ENCODE measurements at places on chromosomes 13 and 19. TPM values are rescaled to one million over a fixed set of nuclear protein-coding genes. Genes with fewer than 3 reads are reported as not detected.

Gene TSHZ3
- total RNA-seq, result 5.8 TPM

Gene DYRK1B
- total RNA-seq, result 16.7 TPM

Gene STOML3
- total RNA-seq, result not detected

Gene KLK3
- not detected for total RNA-seq

Gene ZNF536
- total RNA-seq, result 0.09 TPM

Gene PCSK4
- 4.3 TPM for total RNA-seq

Gene AZU1
- total RNA-seq, result 0.75 TPM

Gene FUZ
- 20.1 TPM for total RNA-seq

Gene S1PR4
- total RNA-seq, result 22.3 TPM

Gene CGB5
- not detected for total RNA-seq

Gene GFY
- not detected for total RNA-seq

Gene DNAJC3
- total RNA-seq, result 67.9 TPM

DNA sequence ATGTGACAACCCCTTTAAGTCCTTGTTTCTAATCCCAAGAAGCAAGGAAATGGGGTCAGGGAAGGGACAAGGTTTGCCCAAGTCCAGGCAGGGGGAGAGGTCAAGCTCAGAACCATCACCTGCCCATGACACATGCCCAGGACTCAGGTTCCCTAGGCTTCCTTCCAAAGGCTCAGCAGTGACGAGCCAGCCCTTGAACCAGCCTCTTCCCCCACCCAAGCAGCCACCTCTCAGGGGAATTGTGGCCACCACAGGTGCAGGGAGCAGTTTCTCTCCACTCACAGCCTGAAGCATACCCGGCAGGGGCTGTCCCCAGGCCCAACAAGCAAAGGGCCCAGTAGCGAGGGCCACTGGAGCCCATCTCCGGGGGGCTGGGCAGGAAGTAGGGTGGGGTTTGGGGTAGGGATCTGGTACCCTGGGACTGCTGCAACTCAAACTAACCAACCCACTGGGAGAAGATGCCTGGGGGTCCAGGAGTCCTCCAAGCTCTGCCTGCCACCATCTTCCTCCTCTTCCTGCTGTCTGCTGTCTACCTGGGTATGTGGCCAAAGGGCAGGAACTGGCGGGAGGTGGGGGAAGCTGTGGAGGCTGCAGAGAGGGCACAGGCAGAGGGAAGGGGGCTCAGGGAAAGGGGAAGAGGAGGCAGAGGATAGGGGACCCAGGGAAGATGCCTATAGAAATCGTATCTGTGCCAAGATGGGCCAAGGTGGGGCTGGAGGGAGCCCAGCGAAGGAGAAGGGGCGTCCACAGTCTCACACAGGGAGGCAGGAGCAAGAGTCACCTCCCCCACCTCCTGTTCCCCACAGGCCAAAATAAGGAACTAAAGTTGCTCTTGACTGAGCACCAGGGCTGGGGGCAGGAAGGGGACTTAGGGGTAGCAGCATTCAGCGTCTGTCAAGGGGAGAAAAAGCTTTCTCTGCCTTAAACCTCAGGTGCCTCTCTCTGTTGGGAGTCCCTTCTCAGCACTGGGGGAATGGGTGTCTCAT lies at the start of gene CD79A:
Gene CD79A (plus strand): TSS at position 433 of the 986 bp plus-strand sequence. CDS start 26 bp downstream, at position 459.
- no peak for DNase-seq

DNA sequence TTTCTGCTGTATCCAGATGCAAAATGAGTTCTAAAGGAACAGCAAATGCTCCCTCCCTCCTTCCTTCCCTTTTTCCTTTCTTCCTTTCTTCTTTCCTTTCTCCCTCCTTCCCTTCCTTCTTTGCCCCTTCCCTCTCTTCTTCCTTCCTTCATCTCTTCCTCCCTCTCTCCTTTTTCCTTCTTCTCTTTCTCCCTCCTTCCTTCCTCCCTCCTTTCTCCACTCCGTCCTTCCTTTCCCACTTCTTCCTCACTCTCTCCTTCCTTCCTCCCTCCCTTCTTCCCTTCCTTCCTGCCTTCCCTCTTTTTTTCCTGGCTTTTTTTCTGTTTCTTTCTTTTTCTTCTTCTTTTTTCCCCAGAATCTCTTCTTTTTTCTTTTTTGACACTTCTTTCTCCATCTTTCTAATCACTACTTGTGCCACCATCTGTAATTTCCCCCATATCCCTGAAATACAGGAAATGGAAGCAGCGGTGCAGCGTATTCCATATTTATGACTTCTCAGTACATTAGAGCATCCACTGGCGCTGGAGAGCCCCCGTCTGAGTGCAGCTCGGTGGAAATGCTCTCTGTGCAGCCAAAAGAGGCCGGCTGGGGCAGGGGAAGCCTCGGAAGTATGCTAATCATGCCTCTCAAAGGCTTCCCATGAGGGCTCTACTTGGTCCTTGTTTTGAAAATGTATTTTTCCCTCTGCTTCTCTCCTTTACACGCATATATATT lies 275.6 kb downstream of the TSHZ3 start:
- DNase-seq, result no peak

DNA sequence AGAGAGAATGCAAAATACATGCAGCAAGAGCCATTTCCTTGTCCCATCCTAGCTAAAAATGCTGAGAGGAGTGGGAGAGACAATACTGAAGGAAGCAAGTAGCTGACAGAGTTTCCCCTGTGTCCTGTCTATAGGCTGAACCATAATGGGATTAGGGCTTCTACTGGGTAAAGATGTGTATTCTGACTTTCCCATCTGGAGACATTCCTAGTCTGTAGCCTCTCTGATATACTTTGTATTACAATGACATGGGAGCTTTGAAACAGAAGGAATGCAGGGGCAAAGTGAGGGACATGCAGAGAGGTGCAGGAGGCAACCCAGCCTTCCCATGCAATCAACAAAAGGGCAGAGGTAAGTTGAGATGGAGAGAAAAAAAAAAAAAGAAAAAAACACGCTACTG lies 10.5 kb upstream of the GPC6 start:
- no peak for DNase-seq

DNA sequence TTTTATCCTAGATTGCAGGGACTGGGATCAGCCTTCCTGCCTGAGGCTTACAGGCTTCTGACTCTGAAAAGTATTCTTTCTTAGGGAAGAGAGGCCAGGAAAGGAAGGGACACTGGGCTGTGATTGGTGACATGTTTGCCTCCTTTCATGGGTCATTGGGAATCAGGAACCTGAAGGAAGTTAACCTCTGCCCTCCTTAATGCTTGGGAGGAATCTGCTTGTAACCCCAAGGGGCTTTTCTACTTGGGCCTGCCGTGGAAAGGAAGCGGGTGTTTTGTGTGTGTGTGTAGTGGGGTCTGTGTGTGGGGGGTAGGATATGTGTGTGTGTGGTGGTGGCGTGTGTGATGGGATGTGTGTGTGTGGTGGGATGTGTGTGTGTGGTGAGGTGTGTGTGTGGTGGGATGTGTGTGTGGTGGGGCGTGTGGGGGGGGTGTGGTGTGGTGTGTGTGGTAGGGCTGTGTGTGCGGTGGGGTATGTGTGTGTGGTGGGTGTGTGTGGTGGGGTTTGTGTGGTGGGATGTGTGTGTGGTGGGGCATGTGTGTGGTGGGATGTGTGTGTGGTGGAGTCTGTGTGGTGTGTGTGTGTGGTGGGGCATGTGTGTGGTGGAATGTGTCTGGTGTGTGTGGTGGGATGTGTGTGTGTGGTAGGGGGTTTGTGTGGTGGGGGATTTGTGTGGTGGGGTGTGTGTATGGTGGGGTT lies 41.3 kb upstream of the NPAS1 start:
- no peak for DNase-seq

DNA sequence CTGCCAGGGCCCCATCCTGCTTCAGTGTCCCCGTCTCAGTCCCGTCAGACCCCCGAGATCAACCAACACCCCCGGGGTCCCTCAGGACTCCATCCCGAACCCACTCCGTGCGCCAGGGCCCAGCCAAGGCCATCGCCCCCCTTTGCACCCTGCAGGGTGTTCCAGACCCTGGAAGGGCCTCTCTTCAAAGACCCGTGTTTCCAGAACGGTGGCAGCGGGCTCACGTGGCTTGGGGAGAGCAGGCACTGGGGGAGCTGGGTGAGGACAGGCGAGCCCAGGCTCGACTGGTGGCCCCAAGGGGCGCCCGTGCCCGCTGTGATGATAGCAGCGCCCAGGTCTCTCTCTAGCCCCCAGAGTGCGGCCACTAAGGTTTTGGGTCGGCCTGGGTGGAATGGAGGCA lies 1.4 kb downstream of the KASH5 start:
- no peak for DNase-seq

- no peak for DNase-seq
Measured at GRCh38 chr19:5697022-5697889, 7.2 kb downstream of the RPL36 start.

DNA sequence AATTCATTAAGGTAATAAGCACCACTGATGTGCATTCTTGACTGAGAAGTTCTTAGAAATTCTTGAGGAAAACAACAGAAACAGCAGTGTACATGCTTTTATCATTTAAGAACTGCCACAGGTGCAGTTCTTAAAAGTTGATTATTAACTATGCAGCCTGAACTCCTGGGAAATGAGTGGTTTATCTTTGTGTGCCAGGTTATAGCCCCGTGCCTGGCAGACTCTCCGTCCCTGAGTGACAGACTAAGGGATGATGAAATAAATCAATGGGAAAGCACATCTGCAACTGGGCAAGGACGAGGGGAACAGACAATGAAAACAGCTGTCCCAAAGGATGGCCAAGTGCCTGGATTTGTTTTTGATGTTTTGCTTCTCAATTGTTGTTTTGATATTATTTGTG lies 84.4 kb upstream of the SPATA13 start:
- DNase-seq, result no peak

- DNase-seq, result no peak
Measured at GRCh38 chr19:12843999-12844732, 5.9 kb downstream of the MAST1 start.

- DNase-seq, result no peak
Measured at GRCh38 chr13:46560778-46561177, 7.8 kb downstream of the LRCH1 start.

GRCh38 chr13:20689291-20689690 lies 14.2 kb upstream of the IL17D start:
- no peak for DNase-seq

GRCh38 chr19:41373993-41374392 lies 2.3 kb upstream of the TMEM91 start:
- peak; percentile 85 for DNase-seq

DNA sequence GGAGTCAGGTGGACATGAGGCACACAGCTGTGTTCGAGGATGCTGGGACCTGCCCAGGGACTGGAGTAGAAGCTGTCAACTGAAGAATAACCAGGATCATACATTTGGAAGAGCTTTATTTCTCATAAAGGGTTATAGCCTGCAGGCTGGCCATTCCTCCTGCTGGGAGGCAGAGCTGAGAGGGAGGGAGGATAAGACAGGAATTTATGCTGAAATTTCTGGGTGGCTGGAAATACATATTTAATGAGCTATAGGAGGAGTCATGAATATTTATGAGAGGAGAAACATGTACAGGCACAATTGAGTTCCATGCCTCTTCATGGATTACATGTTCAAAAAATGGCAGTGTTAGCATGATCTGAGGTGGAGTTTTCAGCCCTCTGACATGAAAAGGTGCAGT lies 151.9 kb downstream of the SHISA2 start:
- DNase-seq, result no peak

- DNase-seq, result no peak
Measured at GRCh38 chr13:28421676-28422410, 73.1 kb downstream of the FLT1 start.

GRCh38 chr13:61255040-61255796 lies 160.4 kb downstream of the PCDH20 start:
- DNase-seq, result no peak

GRCh38 chr13:45592758-45593157 lies 22.8 kb downstream of the ERICH6B start:
- no peak for DNase-seq

DNA sequence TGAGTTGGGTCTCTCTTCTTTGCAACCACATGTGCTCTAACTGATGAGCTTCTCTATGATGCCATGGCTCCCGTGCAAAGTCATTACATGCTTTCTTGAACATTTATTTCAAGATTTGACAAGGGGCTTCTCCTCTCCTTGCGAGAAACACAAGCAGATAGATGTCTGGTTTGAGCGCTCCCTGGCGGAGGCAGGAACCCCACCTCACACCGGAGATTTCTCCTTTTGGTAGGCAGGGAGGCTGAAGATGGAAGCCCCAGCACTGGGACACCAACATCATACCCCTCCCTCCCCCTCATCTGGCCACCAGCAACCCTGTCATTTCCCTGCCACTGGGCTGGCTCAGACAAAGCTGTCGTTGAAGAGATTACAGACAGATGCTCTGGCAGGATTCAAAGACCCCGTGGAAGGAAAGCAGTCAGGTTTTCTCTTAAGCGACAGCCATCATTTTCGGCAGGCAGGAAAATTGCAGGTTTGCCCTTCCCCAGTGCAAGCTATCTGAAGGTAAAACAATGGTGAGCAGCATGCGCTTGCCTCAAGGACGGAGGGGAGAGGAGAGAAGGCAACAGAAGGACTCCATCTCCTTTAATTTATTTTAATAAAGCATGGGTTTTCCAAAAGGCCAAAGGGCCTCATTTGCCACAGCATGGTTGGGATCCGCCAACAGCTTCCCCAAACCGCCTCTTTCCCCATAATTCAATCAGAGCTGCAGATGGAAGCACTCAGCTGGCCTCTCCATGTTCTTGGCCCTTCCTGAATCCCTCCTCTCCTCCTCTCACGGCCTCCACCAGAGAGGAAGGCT lies 344.1 kb upstream of the TSHZ3 start:
- DNase-seq, result no peak

DNA sequence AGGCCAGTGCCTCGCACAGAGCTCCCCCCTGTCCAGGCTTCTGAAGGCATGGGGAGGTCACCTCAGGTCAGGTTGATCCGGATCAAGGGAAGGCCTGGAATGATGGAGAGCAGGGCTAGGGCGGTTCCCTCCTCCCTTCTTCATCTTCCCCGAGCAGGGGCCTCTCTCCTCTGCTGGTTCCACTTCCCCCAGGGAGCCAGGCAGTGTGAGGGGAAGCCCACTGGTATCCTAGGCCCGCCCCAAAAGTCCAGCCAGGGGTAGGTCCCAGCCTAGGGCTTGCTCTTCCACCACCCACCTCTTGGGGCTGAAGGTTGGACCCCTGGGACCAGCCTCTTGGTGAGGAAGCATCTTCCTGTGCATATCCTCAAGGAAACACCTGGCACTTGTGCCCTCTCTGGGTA lies 16.4 kb upstream of the PRR19 start:
- no peak for DNase-seq

DNA sequence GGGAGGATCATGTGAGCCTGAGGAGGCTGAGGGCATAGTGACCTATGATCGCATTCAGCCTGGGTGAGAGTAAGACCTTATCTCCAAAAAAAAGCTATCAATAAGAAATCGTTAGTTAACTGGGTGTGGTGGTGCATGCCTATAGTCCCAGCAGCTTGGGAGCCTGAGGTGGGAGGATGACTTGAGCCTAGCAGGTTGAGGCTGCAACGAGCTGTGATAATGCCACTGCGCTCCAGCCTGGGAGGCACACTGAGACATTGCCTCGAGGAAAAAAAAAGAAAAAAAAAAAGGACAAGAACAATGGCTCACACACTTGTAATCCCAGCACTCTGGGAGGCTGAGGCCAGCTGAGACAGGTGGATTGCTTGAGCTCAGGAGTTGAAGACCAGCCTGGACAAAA lies 16.2 kb downstream of the PSPC1 start:
- DNase-seq, result no peak

DNA sequence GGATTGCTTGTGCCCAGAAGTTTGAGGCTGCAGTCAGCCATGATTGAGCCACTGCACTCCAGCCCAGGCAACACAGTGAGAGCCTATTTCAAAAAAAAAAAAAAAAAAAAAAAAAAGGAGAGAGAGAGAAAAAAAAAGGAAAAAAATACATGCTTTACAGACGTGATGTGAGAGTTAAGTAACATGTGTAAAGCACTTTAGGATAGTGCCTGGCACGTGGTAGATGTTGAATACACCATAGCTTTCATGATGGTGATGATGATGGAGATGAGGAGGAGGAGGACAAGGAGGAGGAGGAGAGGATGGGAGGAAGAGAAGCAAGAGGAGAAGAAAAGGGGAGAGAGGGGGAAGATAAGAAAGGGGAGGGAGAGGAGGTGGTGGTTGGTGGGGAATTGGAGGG lies 15.1 kb upstream of the RUBCNL start:
- no peak for DNase-seq

All from upper lobe of right lung (tissue), 1 donor.